ENCODE measurements at places on chromosomes 13 and 19.

GRCh38 chr13:77836423-77836822 lies 82.2 kb downstream of the EDNRB start:
- DNase-seq, result no peak

DNA sequence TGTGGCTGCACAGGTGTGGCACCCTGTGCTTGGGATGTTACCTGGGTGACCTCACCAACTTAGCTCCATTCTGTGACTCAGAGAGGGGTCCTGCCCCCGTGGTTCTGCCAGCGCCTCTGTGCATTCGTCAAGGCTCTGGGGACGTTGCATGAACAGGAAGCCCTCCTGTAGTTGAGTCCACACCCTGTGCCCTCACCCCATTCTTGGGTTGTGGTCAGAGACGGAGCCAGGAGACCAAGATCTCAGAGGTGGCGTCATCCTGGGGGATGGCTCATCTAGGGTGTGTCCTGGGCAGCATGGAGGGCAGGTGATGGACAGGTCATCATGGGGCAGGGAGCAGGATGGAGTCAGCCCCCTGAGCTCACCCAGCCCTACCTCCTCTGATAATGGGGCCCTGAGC lies 2.5 kb downstream of the COX6B2 start:
- no peak for DNase-seq

GRCh38 chr19:12794196-12794941 lies 3.1 kb downstream of the JUNB start:
- no peak for DNase-seq

DNA sequence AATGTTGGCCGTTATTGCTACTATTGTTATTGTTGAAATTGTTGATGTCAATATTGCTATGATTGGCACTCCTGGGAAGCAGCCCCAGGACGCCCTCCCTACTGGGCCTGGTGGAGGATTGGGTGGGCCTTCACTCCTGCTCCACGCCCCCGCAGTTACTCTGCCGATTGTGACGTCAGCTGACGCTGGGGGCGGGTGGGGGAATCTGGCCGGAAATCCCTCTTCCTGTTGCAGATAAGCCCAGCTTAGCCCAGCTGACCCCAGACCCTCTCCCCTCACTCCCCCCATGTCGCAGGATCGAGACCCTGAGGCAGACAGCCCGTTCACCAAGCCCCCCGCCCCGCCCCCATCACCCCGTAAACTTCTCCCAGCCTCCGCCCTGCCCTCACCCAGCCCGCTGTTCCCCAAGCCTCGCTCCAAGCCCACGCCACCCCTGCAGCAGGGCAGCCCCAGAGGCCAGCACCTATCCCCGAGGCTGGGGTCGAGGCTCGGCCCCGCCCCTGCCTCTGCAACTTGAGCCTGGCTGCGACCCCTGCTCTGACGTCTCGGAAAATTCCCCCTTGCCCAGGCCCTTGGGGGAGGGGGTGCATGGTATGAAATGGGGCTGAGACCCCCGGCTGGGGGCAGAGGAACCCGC lies at the start of gene ETV2:
Gene ETV2 (plus strand): TSS at position 231 of the 637 bp plus-strand sequence. CDS start 716 bp downstream, outside the sequence.
- DNase-seq, result no peak

GRCh38 chr13:42971691-42972347 lies 20.2 kb downstream of the EPSTI1 start:
- DNase-seq, result no peak

DNA sequence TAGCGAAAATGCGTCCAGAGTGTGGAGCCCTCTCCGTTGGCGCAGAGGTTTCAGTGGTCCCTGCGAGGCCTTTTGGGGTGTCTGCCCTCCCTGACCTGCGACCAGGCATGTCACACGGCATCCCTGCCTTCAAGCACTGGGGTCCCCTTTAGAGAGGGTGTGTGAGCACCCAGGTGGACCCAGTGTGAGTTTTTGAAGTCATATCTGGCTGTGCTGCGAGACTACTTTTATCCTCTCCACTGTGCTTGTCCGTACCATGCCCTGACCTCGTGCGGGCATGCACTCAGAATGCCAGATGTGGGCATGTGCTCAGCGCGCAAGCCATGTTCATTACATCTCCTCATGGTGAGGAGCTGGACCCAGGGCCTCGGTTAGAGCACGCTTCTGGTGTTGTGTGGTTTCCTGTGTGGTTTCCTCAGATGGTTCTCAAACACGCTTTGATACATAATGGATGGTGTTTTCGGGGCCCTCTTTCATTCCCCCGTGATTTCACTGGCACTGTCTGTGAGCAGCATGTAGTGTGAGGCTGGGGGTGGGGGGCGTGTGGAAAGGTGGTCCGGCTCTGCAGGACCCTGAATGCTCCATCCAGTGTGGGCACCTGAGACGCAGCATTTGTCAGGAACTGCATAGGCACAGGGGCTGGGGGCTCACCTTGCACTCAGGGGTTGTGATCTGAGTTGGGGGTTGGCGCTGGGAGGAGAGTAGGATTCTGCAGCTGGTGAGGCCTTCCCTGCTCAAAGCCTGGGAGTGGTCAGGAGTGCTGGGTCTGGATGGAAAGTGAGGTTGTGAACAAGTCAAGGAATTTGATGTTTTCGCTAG lies 2.3 kb downstream of the TFDP1 start:
- no peak for DNase-seq

DNA sequence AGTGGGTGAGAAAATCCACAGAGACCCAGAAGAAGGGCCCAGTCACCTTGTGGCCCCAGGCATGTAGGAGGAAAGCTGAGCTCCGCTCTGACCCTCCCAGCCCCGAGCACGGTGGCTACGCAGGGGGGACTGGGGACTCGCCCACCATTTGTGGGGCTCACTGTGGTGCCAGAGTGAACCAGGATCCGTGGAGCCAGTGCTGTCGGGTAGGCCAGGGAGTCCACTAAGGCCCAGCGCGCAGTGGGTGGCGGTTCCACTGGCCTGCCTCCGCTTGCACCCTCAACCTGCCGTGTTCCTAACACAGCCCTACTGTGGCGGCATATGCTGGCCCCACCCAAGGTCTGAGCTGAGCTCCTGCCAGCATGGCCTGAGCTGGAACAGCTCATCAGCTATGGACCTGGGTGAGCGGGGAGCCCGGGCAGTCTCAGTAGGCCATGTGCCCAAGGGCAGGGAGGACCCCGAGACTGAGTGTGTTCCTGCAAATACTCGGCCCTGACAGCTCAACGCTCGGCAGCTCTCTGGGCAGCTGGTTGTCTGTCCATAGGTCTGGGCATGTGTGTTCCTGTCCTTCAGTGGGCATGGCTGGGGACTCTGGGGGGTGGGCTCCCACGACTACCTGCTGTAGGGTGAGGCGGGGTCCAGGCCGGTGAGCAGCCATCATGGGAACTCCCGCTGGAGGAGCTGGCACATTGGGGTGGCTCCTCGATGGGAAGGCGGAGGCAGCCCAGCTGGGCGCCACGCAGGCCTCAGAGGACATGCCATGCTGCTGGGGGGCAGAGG lies 36.6 kb downstream of the CEBPG start:
- no peak for DNase-seq

DNA sequence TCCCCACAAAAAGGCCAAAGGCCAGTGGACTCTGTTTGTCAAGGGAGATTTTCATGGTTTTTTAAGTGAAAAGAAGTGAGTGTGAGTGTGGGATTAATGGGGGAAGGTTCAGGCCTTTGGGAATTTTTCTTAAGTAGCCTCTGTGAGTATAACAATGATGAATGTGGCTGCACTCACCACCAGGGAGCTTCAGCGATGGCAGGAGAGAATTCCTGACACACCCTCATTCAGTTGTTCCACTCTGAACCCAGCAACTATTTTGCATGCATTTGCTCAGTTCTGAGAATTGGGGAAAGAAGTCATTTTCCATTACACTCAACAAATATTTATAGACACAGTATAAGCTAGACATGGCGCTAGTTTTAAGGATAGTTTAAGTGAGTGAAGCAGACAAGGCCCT lies 117.9 kb downstream of the CCNA1 start:
- DNase-seq, result no peak

- DNase-seq, result no peak
Observed at GRCh38 chr19:47490847-47491246, 6.8 kb upstream of the KPTN start.

GRCh38 chr19:48393559-48394330 lies at the start of gene GRIN2D:
GRIN2D (plus strand) TSS chr19:48393668; CDS start chr19:48398393, 4,725 bp downstream.
- no peak for DNase-seq

- no peak for DNase-seq
Observed at GRCh38 chr19:31274251-31275067, 74.8 kb downstream of the TSHZ3 start.

DNA sequence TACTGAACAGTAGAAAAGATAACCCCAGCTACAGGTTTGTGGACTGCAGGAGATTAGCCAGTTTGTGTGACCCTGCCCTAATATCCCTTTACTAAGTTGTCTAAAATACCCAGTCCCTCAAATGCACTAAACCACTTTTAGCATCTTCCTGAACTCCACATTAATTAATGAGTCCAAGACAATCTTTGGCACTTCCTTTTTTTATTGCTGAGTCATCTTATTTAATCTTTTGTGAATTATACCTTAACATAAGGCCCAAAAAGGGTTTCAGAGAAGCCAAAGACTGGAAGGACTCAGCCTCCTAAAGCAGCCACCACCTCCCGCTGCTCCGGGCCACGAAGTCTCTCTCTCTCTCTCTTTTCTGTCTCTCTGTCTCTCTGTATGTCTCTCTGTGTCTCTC lies 48.8 kb upstream of the PDCD5 start:
- no peak for DNase-seq

GRCh38 chr13:95708391-95708774 lies 31.4 kb downstream of the DNAJC3 start:
- DNase-seq, result no peak

DNA sequence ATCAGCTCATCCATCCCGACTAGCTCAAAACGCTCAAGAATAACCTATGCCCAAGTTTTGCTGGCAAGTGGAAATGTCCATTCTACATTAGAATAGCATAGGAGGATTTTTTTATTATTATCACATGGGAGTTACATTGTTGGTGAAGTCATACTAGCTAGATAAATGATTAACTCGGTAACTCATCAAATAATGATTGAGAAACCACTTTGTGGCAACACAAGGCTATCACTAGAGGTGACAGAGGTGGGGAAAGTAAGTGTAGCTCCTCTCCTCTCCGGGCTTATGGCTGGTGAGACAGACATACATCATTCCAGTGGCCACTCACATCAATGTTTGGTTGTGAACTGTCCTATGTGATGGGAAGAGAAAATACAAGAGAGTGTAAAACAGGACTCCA lies 161.6 kb downstream of the ZIC5 start:
- DNase-seq, result no peak

- no peak for DNase-seq
Observed at GRCh38 chr19:3466635-3467034, 13.7 kb downstream of the SMIM24 start.

DNA sequence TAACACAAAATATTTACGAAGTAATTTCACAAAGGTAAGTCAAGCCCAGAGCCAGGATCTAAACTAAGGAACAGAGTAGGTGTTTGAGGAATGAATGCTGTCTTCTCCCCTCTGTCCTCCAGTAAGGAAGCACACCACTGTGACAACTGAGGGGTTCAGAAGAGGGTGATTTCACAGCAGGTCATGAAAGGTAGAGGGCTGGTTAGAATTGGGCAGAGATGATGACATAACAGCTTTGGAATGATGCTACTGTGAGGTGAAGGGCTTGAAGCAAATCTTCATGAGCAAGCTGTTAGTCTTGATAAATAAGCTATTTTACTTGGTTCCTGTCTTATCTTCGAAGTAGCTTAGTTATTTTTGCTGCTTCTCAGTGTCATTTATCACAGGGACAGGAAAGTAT lies 498.6 kb downstream of the FGF9 start:
- no peak for DNase-seq

DNA sequence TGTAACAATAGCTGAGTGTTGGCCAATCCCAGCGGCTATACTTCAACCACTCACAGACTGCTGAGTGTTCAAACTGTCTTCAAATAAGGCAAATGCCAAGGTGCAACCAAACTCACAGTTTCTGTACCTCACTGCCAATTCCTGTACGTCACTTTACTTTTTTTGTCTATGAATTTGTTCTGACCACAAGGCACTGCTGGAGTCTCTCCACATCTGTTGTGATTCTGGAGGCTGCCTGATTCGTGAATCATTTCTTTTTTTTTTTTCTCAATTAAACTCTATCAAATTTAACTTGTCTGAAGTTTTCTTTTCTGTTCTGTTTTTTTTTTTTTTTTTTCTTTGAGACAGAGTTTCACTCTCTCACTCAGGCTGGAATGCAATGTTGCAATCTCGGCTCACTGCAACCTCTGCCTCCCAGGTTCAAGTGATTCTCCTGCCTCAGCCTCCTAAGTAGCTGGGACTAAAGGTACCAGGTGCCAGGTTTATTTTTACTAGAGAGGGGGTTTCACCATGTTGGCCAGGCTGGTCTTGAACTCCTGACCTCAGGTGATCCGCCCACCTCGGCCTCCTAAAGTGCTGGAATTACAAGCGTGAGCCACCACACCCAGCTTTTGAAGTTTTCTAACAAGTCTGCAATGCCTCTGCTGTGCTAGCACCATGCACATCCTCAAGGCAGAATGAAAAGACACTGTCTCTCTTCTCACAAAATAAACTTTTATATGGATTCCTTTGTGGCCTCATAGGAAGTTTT lies 401.7 kb downstream of the IRS2 start:
- no peak for DNase-seq

DNA sequence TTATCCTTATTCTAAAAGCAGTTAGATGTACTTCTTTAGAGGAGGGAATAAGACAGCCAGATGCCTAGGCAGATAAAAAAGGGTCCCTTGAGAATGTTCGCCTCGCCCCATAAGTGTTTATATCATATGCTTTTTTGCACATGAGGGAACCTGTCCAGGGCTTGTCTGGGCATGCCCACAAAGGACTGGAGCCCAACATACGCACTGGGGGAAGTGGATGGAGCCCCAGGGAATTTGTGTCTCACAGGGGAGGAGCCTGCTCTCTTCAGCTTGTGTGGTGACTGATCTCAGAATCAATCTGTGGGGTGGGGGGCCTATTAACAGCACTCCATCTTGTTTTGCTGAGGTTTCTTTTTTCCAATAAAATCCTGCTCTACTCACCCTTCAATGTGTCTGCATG lies 22.6 kb downstream of the MED4 start:
- DNase-seq, result no peak

DNA sequence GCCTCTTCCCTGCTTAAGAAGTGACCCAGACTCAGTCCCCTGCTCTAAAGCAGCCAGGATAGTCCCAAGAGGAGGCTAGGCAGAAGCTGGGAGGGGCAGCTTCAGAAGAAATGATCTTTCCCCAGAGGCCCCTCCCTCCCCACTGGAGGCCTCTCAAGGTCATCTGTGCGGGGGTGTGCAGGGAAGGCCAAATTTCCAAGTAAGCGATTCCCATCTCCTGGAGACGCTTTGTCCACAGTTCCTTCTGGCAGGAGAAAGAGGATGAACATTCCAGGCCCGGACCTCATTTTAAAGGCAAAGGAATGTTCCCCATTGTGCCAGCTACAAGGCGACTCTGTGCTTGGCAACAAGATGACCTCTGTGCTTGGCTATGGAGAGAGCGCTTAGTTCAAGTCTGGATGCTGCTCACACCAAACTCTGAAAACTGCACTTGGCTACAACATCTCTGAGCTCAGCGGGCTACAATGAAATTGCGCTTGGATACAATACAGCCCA lies 23.5 kb downstream of the COL5A3 start:
- DNase-seq, result no peak

- DNase-seq, result no peak
Observed at GRCh38 chr13:95174517-95174916, 126.7 kb downstream of the ABCC4 start.

GRCh38 chr19:34345947-34346351 lies 19.0 kb upstream of the GPI start:
- DNase-seq, result peak; percentile 62

All from GM19239 (cell line).